Stimulated activated CD8-positive, alpha-beta memory T cell treated with anti-CD3 and anti-CD28 coated beads, Interleukin-12 subunit alpha, Interleukin-12 subunit beta, amount 100 ng/mL, for 4 hours (primary cell): ENCODE measurements at places on chromosomes 1 and 21.

DNA sequence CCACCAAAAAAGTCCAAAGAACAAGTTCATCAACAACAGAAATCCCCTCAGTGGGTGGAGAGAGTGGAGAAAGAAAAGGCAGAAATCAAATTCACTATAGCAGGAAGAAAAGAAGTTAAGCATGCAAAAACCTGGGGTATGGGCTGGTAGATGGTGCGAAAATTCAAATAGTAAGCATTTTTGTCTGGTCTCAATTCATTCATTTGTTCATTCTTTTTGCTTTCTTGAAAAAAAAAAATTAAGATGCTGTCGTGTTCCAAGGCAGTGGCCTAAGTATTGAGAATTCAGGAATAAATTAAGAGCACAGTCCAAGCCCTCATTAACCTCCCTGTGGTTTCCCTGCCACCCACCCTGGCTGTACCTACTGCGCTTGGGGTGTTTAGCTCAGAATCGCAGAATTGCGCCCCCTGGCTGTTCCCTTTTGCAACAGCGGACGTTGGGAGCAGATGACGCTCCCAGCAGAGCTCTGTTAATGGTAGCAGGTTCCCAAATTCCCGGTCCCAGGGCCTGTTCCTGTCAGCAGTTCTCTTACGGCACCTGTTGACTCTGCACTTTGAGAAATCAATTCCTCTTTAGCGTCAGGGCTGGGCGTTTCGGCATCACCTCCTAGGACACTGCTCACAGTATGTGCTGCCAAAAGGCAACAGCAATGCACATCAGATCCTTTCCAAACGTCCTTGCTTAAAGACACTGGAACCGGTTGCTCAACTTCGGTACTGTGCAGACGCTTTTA is 34.0 kb upstream of the SSX2IP start:
- peak; percentile 19 for DNase-seq

- no peak for DNase-seq
Observed at GRCh38 chr1:199007423-199007822, 368.6 kb downstream of the PTPRC start.

GRCh38 chr1:203127666-203128430 is at the start of gene ADORA1:
Gene ADORA1 (plus strand): TSS chr1:203127726. CDS start chr1:203128842, 1,116 bp downstream.
- DNase-seq = no peak

DNA sequence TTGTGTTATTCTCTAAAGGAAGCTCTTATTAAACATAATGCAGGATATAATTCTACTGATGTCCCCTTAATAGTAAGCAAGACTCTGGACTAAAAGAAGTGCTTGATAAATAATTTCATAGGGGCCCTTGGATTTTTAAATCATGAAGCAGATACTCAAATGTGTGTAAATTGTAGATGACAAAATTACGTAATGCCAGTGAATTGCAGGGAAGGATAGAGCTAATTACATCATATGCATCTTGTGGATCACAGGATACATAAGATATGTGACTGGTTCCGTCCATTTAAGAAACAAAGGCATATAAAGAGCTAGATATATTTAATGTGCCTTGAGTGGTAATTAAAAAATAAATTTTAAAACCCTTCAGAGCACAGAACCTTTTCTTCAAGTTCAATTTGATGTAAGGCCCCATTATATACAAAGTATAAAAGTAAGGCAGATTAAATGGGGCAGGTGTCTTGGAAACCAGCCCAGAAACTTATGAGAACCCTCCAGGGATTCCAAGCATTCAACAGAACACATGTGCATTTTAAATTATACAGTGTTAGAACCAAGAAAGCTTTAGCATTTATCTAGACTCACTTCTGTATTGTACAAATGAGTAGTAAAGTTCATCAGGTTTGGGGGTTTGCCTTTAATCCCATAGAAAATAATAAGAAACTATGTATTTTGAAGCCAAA is 190.4 kb downstream of the NCAM2 start:
- DNase-seq = no peak

GRCh38 chr1:185215911-185216310 is 58.9 kb downstream of the SWT1 start:
- DNase-seq = no peak

GRCh38 chr1:89149229-89149628 is 23.3 kb upstream of the GBP2 start:
- no peak for DNase-seq

DNA sequence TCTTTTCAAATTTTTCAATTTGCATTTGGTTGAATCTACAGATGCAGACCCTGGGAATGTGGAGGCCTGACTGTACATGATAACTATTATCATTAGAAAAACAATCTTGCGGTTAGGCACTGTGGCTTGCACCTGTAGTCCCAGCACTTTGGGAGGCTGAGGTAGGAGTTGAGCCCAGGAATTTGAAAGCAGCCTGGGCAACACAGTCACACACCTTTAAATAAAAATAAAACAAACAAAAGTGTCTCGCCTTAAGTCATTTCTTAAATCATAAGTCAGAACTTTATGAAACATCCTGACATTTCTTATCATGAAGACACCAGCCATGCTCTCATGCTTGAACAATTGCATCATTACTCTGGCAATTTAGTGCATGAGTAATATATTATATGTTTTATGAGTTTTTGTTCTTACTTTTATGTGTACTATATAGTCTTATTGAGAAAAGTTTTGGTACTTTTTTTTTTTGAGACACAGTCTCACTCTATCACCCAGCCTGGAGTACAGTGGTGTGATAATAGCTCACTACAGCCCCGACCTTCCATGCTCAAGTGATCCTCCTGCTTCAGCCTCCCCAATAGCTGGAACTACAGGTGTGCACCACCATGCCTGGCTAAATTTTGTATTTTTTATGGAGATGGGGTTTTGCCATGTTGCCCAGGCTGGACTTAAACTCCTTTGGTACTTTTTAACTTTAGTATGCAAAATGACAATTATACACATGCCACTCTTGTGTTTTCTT is 7.8 kb downstream of the TBX19 start:
- no peak for DNase-seq

- DNase-seq = no peak
Observed at GRCh38 chr21:36321325-36322082, 1.5 kb downstream of the MORC3 start.

- no peak for DNase-seq
Observed at GRCh38 chr1:160363951-160364735, 2.7 kb upstream of the NHLH1 start.

DNA sequence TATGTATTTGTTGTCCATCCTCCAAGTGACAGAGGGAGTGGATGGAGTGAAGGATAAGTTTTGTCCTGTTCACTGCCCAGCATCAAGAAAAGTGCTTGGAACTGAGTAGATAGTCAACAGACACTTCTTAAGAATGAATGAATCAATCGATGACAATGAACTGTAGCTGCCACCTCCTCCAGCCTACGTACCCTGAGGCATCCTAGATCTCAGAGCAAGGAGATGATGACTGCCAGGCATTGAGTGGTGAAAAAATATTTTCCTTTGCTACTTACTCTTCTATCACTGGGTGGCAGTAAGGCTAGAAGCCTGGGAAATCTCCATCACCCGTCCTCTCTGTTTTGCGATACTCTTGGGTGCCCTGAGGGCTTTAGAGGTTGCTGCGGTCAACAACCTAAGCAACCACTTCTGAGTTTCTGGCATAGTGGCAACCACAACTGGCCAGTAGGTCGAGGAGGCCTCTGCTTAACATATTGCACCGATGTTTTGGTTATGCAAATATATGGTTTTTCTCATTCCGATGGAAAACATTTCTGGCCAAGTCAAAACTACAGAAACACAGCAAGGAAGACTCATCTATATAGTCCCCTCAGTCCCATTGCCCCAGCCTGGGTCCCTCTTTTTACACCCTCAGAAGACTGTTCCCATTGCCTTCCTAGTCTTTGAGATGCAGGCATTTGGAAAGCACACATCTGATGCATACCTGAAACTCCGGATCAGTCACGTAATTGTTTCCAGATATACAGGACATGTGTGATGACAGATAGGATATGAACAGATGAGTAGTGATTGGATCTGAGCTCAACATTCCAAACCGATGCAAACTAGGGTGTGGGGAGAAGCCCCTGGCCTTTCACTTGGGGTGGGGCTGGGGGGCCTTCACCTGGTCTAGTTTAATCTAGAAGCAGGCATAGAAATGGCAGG is 136.8 kb downstream of the RUNX1 start:
- no peak for DNase-seq

- no peak for DNase-seq
Observed at GRCh38 chr1:117760069-117760468, 154.2 kb downstream of the TENT5C start.

DNA sequence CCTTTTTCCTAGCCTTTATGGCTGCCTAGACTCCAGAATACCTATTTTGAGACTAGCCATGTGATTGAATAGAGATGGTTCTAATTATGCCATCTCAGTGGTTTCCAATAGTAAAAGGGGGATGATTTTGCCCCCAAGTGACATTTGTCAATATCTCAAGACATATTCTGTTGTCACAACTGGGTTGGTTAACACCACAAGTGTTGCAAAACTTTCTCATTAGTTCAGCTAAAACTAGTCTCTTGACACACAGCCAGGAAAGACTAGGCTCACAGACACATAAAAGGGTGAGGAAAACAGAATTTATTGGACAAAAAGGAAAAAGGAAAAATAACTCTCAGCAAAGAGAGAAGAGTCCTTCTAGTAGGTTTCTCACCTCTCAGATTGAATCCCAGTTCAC is 39.9 kb upstream of the GBP5 start:
- DNase-seq = no peak

- DNase-seq = peak; percentile 54
Observed at GRCh38 chr1:44652445-44653106, 21.7 kb downstream of the TMEM53 start.

DNA sequence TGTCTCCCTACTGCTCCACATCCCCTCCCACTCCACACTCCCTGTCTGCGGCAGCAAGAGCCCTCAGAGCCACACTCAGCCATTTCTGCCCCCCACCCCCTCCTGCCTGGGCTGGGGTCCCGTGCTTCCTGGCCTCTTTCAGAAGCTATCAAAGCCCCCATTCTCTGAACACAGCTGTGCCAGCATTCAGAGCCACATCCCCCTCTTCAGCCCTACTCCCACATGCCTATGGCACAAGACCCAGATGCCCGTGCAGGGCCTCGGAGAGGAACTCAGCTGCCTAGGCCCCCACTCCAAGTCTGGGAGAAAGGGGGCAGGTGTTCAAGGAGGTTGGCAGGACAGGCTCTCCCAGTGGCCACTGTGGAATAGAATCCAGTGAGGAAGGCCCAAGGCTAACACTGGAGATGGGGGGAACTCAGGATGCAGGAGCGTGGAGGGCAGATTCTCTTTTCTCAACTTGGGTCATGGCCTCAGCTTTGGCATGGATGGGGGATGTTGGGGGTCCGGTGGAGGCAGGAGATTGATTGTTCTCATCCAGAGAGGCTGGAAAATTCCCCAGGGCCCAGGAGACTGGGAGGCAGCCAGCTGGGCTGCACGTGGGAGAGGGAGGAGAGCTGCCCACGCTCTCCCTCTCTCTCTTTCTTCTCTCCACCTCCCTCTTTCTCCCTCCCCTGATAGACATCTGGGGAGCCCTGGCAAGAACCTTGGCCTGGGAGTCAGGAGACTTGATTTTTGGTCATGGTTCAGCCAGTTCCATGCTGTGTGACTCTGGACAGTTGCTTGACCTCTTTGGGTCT is 3.5 kb upstream of the BCAN start:
- no peak for DNase-seq

GRCh38 chr1:208129060-208129459 is 115.1 kb downstream of the PLXNA2 start:
- no peak for DNase-seq

DNA sequence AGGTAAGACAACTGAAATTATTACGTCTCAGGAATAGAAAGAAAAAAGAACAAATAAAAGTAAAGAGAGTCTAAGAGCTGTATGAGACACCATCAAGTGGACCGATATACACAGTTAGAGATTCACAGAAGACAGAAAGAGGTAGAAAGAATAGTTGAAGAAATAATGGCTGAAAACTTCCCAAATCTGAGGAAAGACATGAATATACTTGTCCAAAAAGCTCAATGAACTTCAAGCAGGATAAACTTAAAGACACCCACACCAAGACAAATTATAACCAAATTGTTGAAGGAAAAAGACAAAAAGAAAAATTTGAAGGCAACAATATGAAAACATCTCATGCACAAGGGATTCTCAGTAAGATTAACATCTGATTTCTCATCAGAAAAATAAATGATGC is 19.6 kb upstream of the WNT3A start:
- no peak for DNase-seq

GRCh38 chr21:32352526-32352925 is 40.3 kb downstream of the URB1 start:
- no peak for DNase-seq

GRCh38 chr1:116284819-116285390 is 88.1 kb upstream of the ATP1A1 start:
- DNase-seq = no peak

GRCh38 chr1:25468033-25468432 is 37.3 kb downstream of the MACO1 start:
- no peak for DNase-seq

GRCh38 chr1:53975861-53976260 is 29.7 kb downstream of the LRRC42 start:
- no peak for DNase-seq

DNA sequence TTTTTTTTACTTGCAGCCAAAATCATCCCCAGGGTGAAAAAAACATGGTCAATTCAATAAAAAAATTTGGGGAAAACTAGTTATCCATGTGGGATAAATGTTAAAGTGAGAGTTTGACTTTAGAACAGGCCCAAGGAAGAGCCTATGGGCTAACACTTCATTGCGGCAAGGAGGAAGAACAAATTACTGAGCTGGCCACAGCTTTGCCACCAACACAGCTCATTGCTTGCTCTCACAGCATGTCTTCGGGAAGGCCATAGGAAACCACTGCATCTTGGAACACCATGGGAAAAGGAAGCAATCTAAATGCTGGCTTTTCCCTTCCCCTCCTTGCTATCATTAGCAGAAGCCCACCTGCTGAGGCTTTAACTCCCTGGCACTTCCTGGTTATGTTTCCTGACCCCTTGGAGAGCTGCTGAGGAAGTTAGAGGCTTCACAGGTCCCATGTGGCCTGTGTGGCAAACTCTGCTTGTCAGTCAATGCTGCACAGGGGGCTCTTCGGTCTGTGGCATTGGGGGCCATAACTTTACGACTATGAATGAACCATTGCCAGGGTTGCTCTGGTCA is 86.0 kb downstream of the SLC25A24 start:
- no peak for DNase-seq

DNA sequence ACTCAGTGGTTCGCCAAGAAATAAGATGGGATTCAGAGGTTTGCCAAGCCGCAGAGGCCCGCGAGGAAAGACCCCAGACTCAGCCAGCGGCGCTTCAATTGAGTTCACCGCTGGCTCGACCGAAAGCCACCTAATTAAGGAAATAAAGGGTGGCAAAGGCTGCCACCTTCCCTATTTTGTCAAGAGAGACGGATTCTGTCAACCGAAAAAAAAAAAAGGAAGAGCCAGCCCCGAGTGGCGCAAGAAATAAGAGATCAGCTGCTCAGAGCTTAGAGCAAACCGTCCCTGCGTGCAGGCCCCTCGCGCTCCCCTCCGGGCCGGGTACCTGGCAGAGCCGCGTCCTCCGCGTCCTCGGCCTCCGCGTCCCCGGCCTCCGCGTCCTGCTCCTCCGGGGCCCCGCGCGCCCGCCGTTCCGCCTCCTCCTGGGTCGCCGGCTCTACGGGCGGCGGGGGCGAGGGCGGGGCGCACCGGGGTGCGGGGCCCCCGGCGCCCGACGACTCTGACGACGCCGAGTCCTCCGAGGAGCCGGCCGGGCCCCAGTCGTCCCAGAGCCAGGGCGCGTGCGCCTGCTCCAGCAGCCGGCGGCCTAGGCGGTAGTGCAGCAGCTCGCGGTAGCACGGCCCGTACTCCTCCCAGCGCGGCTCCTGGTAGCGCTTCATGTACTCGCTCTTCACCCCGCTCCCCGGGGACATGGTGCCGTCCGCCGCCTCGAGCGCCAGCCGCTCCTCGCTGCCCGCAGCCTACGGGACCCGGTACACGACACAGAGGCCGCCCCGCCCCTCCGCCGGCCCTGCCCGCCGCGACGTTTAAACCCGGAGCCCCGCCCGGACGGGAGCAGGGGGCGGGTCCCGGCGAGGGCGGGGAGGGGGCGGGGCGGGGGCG is 832 bp downstream of the CCSAP start:
- DNase-seq = peak; percentile 70
